ENCODE measurements at places on chromosomes 16 and 17. TPM values are rescaled to one million over a fixed set of nuclear protein-coding genes. Genes with fewer than 3 reads are reported as not detected.

The ADORA2B gene
- 5.1 TPM for total RNA-seq

The NDRG4 gene
- total RNA-seq, result 24.6 TPM

The KCNJ18 gene
- not detected for total RNA-seq

The SMIM22 gene
- total RNA-seq, result 1.9 TPM

The FOXJ1 gene
- total RNA-seq, result 6.2 TPM

Data from WTC11 (cell line).